Ovary (tissue), 10 donors: ENCODE measurements at places on chromosomes 13 and 19.
A peak's percentile ranks its signal among the peaks of the same experiment; 100 is the strongest.

GRCh38 chr19:45050036-45050435 is 11.2 kb downstream of the CLASRP start:
- no peak for DNase-seq
- no peaks in the 10 kb centered on the region for H3K36me3 ChIP-seq
- H3K27me3 ChIP-seq: no peaks in the 10 kb centered on the region
- H3K27ac ChIP-seq: no peak overlapping the region

DNA sequence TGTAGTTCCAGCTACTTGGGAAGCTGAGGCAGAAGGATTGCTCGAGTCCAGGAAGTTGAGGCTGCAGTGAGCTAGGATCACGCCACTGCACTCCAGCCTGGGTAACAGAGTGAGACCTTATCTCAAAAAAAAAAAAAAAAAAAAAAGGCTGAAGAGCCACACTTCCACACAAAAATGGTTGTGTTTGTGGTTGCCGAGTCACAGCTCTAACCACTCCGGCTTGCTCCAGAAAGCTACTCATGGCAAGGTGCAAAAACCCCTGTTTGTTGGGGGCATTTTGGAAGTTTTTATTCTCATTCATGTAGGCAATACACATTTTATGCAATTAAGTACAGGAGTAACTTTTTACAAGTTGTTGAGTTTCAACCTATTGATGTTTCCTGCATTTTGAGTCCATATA is 93.5 kb downstream of the INSR start:
- no peak overlapping the region for H3K4me3 ChIP-seq
- peaks cover 10% of the 10 kb centered on the region for H3K4me1 ChIP-seq
- no peaks in the 10 kb centered on the region for H3K27me3 ChIP-seq
- no peaks in the 10 kb centered on the region for H3K36me3 ChIP-seq
- DNase-seq: no peak
- H3K27ac ChIP-seq: peak overlapping the region; percentile 31

DNA sequence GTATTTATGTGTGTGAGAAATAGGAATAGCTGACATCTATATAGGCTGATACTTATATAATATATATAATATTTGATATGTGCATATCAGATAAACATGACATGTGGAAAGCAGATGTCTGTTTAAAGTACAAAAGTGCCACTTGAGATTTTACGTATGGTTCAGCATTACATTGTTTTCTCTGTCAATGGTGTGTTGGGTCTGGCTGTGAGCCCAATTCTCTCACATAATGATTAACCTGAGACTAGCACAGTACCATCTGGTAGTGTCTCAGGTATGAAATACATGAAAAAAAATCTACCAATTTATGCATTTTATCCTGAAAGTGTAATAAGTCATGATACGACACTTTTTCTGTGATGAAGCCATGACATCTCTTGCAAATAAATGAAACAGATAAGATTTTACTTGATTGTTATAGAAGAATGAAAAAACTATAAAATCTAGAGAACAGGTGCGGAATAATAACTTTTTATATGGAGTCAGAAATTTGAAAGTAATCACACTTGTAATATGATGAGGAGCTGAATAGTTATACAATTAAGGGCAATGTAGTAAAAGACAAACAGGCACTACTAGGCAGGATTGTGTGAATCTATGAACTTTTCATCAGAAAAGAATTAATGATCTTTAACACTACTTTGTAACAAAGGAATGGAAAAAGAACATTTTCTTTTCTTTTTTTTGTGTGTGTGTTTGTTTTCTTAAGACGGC is 1405.0 kb downstream of the OLFM4 start:
- H3K36me3 ChIP-seq: no peaks in the 10 kb centered on the region
- no peak overlapping the region for H3K27ac ChIP-seq
- no peak for DNase-seq
- no peaks in the 10 kb centered on the region for H3K4me1 ChIP-seq
- H3K4me3 ChIP-seq: no peak overlapping the region

GRCh38 chr19:2100719-2101061 is 4.0 kb downstream of the IZUMO4 start:
- H3K36me3 ChIP-seq: no peaks in the 10 kb centered on the region
- H3K27me3 ChIP-seq: no peaks in the 10 kb centered on the region
- no peak overlapping the region for H3K27ac ChIP-seq
- H3K4me1 ChIP-seq: peaks cover 9% of the 10 kb centered on the region
- no peak overlapping the region for H3K4me3 ChIP-seq

DNA sequence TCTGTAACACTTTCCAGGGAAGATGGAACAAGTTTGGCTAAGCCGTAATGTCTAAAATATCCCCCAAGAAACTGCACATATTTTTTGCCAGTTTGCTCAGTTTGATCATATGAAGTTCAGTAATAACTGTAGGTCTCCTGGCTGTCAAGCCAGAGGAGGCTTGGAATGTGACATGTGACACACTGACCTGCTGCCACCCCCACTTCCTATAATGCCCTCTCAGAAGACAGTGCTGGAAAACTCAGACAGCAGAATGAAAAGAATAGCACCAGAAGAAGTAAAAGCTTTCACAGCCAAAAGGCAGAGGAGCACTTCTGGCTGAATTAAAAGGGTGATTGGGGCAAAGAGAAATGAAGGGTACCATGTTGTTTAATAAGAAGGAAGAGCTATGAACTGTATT is 67.4 kb upstream of the UBAC2 start:
- no peaks in the 10 kb centered on the region for H3K27me3 ChIP-seq
- DNase-seq: no peak
- no peaks in the 10 kb centered on the region for H3K36me3 ChIP-seq
- H3K27ac ChIP-seq: no peak overlapping the region
- H3K4me1 ChIP-seq: no peaks in the 10 kb centered on the region
- no peak overlapping the region for H3K4me3 ChIP-seq

- no peaks in the 10 kb centered on the region for H3K27me3 ChIP-seq
- no peak overlapping the region for H3K4me3 ChIP-seq
- no peak for DNase-seq
- no peaks in the 10 kb centered on the region for H3K36me3 ChIP-seq
Measured at GRCh38 chr13:36822785-36823184, 3.8 kb downstream of the RFXAP start.

DNA sequence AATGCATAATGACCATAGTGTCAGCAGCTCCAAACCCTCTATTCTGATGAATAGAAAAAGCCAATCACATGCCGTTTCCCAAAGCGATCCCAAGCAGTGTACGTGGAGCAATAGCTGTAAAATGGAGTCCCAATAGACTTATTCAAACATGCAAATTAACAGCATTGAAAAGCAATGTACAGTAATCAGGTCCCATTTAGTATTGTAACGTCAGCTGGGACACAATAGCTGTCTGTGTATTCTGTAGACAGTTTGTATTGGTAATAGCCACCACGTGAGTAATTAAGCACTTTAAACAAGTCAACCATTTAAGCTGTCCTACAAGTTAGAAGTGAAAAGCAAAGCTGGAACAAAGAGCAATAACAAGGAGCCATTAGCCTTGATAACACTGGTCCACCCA is 698.2 kb downstream of the PCDH17 start:
- no peak for DNase-seq
- no peaks in the 10 kb centered on the region for H3K27me3 ChIP-seq
- H3K27ac ChIP-seq: no peak overlapping the region
- no peaks in the 10 kb centered on the region for H3K4me1 ChIP-seq
- H3K4me3 ChIP-seq: no peak overlapping the region

GRCh38 chr13:96428911-96429310 is 339.0 kb downstream of the HS6ST3 start:
- H3K36me3 ChIP-seq: no peaks in the 10 kb centered on the region
- DNase-seq: no peak
